Suprapubic skin (tissue), 4 donors: ENCODE measurements at places on chromosomes 12 and 14. TPM values are rescaled to one million over a fixed set of nuclear protein-coding genes. Genes with fewer than 3 reads are reported as not detected.

DNA sequence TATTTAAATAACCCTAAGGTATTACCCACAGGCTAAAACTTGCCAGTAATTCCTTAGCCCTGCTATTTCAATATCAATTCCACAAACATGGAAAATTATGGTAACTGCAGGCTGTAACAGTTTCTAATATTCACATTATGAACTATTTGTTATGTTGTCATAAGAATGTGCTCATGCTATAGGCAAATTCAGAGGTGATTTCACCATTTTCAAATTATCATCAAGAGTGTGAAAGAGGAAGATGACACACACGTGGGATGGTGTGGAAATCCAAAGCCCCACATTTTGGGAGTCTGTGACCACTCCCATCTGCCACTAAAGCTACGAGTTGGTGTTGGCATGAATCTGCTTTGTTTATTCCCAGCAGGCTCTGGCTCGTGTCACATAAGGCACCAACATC lies 5.9 kb upstream of the MYO1A start:
- DNase-seq = no peak

GRCh38 chr14:72389200-72389599 lies 457.0 kb downstream of the RGS6 start:
- DNase-seq = no peak

GRCh38 chr14:56561606-56562005 lies 18.0 kb upstream of the TMEM260 start:
- DNase-seq = no peak

GRCh38 chr12:76084863-76085519 lies 506 bp upstream of the NAP1L1 start:
- no peak for DNase-seq

- DNase-seq = no peak
Measured at GRCh38 chr14:22177870-22178269, 411.2 kb downstream of the DAD1 start.

The KLHDC2 gene
- total RNA-seq = 69.7 TPM

The GALNT9 gene
- not detected for total RNA-seq

The GDF3 gene
- total RNA-seq = not detected

The INHBC gene
- not detected for total RNA-seq
